Kidney capillary endothelial cell (primary cell): ENCODE measurements at places on chromosomes 5 and 9.
A peak's percentile ranks its signal among the peaks of the same experiment; 100 is the strongest.

DNA sequence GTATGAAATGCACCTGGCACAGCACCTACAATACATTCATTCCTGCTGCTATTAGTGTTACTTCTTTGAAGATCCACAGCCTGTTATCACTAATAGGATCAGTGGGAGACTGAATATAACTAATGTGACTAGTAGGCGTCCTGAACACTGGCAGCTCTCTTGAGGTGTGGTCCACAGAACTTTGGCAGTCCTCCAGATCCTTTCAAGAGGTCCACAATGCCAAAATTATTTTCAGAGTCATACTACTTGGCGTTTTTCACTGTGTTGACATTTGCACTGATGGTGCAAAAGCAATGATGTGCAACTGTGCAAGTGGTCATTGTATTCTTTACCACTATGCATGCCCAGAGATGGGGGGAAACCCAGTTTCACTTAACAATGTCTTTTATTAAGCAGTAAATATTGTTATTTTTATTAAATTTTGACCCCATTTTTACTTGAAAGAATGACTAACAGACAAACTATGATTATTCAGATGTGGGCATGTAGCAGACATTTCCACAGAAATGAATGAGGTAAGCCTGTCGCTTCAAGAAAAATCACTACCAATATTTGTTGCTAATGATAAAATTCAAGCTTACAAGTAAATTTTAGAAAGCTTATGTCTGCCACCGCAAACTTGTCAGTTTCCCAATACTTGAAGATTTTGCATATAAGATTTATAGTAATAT is 48.9 kb downstream of the ADRB2 start:
- no peak for DNase-seq

- no peak for DNase-seq
These were observed 202.6 kb upstream of the MAP3K1 start for GRCh38 chr5:56612759-56613158.

GRCh38 chr5:177496727-177497291 is 595 bp downstream of the PDLIM7 start:
- peak; percentile 85 for DNase-seq

- DNase-seq = no peak
These were observed 786 bp upstream of the HRCT1 start for GRCh38 chr9:35905051-35905781.

GRCh38 chr9:38214432-38214831 is 145.4 kb upstream of the SHB start:
- DNase-seq = no peak

GRCh38 chr5:94618029-94618492 is 343 bp downstream of the KIAA0825 start:
- DNase-seq = peak; percentile 45

GRCh38 chr5:82142928-82143577 is 135.1 kb downstream of the RPS23 start:
- no peak for DNase-seq

DNA sequence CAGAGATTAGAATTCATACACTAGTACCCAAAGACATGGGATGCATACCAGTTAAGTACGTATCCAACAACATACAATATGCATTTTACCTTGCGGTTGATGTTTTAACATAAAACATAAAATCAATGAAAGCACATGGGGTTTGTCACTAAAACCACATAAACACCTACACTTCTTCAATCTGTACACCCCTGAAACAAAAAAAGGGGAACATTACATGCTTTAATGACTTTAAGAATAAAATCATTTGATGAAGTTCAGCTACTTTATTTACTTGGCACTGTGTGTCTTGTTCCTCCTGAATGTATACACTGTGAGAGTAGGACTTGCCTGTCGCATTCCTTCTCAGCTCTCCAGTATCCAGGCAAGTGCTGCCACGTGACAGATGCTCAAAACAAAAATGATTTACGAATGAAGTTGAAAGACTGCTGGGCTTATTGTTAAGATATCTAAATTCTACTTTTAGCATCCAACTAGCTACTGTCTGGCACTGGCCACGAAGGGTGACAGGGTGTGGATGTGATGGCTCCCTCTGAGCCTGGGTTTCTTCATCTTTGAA is 21.0 kb downstream of the TNFSF15 start:
- DNase-seq = no peak

GRCh38 chr5:60668686-60669304 is 31.2 kb downstream of the DEPDC1B start:
- peak; percentile 48 for DNase-seq

DNA sequence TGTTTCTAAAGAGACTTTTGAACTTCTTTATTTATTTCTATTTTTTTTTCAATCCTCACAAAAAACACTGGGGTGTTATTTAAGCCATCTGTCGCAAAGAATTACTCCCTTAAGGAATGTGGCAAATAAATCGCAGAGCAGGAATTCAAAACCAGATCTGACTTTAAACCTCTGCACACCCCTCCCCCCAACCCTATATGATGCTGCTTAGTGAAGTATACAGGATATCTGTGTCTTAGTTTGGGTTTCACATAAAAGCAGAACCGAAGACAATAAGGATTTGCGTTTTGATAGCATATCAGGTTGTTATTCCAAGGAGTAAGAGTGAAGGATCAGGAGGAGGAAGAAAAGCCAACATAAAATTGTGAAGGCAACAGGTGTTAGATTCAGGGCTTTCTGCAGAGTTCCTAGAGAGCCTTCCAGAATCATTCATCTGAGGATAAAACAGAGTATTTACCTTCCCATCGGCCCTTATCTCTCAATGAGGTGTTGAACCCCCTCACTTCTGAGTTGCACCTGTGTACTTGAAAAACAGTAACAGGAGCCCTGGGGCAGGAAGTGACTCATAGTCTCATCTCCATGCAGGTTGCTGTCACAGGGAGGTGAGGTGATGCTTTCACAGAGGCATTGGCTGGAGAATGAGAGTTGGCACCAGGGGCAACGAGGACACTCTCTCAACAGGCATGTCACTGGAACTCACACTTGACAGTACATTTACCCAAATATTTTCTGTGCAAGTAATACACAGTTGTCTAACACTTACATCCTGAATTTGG is 33.5 kb upstream of the DMRT3 start:
- no peak for DNase-seq

DNA sequence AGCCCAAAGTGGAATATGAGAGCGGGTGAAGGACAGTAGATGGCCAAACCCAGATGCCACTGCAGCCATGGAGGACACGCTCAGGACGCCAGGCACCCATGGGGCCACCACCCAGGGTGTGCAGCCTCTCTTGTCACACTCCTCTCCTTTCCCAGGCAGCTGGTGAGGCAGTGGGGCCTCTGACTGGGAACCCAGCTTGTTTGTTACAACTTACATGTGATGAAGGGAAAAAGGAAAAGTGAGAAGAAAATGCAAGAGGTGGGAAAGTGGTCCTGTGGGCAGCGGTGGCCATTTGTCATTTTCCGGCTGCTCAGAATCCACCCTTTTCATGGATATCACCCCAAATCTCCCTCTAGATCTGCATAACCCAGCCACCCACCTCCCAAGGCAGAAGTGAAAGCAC is 62.7 kb upstream of the UNC5A start:
- DNase-seq = no peak

- peak; percentile 10 for DNase-seq
These were observed 89.9 kb upstream of the TXNDC8 start for GRCh38 chr9:110427497-110428104.

DNA sequence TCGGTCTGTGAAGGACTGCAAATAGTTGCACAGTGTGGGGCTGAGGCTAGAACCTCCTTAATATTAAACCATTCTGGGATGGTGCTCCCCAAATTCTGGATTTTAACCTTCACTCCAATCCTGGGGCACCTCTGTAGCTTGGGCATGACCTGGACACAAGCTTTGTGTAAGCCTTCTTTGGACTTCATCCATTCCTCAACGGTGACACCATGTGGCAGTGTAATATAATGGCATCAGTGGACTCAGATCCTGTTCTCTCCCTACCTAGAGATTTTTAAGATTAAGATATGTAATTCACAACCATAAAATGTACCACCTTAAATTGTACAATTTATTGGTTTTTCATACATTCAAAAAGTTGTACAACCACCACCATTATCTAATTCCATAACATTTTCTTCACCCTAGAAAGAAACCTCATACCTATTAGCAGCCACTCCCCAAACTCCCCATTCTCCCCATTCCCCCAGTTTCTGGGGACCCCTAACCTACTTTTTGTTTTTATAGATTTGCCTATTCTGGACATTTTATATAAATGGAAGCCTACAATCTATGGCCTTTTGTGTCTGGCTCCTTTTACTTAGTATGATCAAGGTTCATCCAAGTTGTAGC is 4.8 kb upstream of the PLGRKT start:
- DNase-seq = peak; percentile 72

DNA sequence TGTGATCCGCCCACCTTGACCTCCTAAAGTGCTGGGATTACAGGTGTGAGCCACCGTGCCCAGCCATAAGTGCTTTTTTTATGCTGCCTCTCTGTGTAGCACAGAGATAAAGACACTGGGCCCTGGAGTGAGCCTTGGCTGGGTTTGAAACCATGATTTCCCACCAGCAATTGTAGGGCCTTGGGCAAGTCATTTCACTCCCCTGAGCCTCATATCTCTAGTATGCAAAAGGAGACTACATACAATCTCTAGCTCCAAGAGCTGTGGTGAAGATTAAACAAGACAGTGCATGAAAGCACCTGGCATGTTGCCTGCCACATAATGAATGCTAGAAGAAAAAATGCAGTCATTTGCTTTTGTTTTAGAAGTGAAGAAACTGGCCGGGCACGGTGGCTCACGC is 3.9 kb downstream of the FABP6 start:
- DNase-seq = no peak

GRCh38 chr5:92633176-92633575 is 947.8 kb downstream of the NR2F1-AS1 start:
- DNase-seq = no peak

GRCh38 chr5:1647580-1647979 is 123.8 kb upstream of the LPCAT1 start:
- no peak for DNase-seq

DNA sequence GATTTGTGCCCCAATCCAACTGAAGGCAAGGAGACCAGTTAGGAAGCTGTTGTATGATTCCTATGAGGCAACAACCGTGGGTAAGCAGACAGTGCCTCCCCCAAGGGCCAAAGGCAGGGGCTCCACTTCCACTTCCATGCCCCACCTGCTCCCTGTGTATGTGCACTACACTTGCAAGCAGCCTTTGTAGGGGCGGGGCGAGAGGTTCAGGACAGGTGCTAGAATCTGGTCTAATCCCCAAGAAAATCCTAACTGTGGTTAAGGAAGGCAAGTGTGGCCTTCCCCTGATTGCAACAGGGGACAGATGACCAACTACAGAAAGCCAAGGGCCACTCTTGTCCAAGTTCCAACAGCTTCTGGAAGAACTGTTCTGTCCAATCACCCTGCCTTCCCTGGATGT is 41.7 kb downstream of the B4GALT1 start:
- DNase-seq = no peak

GRCh38 chr5:148956477-148957385 is 106.1 kb downstream of the SH3TC2 start:
- no peak for DNase-seq

DNA sequence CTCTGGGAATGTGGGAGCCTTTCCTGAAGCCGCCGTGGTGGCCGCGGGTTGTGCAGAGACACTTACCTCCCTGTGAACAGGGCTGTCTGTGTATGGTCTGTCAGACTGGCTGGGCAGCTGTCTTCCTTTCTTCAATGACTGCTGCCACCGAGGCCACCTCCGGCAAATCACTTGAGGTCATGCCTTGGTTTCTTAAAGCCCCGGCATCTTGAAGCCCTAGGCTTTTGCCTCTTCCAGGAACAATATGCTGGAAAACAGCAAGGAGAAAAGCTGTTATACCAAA is 79.5 kb upstream of the ZSWIM6 start:
- DNase-seq = no peak

DNA sequence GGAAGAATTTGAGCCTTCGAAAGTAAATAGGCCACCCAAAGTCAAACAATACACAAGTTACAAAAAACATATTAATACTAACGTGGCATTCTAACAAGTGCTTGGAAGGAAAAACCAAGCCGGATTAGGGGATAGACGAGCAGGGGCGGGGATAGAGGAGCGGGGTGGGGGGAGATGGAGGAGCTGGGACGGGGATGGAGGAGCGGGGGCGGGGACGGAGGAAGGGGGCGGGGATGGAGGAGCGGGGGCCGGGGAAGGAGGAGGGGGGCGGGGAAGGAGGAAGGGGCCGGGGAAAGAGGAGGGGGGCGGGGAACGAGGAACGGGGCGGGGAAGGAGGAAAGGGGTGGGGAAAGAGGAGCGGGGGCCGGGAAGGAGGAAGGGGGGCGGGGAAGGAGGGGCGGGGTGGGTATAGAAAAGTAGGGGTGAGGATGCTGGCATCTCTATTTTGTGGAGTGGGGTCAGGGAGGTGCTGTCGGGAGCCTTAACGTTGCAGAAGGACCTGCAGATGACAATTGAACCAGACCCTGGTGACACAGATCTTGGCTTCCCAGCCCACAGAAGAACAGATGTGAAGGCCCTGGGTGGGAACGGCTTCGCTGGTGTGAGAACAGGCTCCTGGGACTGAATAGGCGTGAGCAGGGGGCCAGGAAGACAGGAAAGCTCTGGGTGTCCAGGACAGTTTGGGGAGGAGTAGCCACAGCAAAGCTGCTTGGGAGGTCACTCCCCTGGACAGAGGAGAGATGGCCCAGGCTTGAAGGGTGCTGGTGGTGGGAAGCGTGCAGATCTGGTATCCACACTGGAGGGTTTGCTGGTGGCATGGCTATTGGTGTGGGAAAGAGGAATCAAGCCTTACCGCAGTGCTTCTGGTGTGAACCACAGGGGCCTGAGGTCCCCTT is 233.3 kb upstream of the DAP start:
- DNase-seq = no peak

DNA sequence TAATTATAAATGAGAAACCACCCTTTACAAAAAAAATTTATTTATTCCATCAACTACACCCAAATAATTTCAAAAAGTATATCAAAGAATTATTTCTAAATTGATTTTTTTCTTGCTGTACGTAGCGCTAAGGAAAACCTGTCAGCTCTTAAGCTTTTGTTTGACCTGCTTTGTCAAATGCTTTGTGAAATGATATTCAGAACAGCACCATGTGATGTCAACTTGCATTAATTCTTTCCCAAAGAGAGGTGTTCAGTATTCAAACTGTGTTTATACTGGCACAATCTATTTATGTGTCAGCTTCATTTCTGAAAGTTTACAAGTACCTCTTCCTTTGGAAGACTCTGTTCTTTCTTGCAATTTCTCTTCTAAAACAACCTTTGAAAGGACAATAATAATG is 12.0 kb upstream of the ARSB start:
- no peak for DNase-seq

DNA sequence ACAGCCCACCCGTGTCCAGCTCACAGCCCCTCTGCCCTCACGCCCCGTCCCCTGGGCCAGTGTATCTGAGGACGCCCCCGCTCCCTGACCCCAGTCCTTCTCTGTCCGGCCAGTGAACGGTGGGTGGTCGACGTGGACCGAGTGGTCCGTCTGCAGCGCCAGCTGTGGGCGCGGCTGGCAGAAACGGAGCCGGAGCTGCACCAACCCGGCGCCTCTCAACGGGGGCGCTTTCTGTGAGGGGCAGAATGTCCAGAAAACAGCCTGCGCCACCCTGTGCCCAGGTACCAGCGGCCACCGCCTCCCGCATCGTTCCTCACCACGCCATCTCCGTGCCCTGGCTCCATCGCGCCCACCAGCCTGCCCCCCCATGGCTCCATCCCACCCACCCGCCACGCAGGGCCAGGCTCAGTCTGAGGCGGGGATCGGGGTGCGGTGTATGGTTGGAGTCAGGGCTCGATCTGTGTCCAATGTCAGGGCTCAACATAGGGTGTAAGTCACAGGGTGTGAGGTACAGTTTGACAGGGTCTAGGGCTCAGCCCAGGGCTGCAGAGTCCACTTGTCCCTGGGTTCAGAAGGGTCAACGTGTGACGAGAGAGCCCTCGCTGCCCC is 29.5 kb downstream of the HK3 start:
- no peak for DNase-seq
